ENCODE measurements at places on chromosomes 3 and 15. TPM values are rescaled to one million over a fixed set of nuclear protein-coding genes. Genes with fewer than 3 reads are reported as not detected.

GABRG3 gene
- not detected for total RNA-seq

C3orf20 gene
- 0.12 TPM for total RNA-seq

CADPS gene
- total RNA-seq: not detected

SNTN gene
- total RNA-seq: not detected

CAMK2N2 gene
- not detected for total RNA-seq

TGFBR2 gene
- total RNA-seq: 86.6 TPM

LMAN1L gene
- 0.67 TPM for total RNA-seq

HGD gene
- 0.67 TPM for total RNA-seq

CIB2 gene
- total RNA-seq: 0.71 TPM

SPTSSB gene
- not detected for total RNA-seq

WDR5B gene
- total RNA-seq: 5.8 TPM

UBE2Q2 gene
- 47.3 TPM for total RNA-seq

LRRC49 gene
- total RNA-seq: not detected

PAK6 gene
- total RNA-seq: 0.91 TPM

SIAH2 gene
- total RNA-seq: 32.9 TPM

SH3GL3 gene
- total RNA-seq: not detected

GPR149 gene
- total RNA-seq: not detected

NBEAL2 gene
- 193 TPM for total RNA-seq

KBTBD12 gene
- total RNA-seq: not detected

SLC6A20 gene
- total RNA-seq: not detected

BOC gene
- total RNA-seq: not detected

ISLR gene
- total RNA-seq: not detected

MYO5C gene
- 3.4 TPM for total RNA-seq

SCN5A gene
- total RNA-seq: 0.58 TPM

EFL1 gene
- total RNA-seq: 22.7 TPM

IL17RB gene
- total RNA-seq: 5.2 TPM

EPHB1 gene
- 0.87 TPM for total RNA-seq

BFSP2 gene
- not detected for total RNA-seq

PIGBOS1 gene
- total RNA-seq: 11.9 TPM

CD200R1 gene
- 6.7 TPM for total RNA-seq

CAPN3 gene
- total RNA-seq: 6.2 TPM

All from activated naive CD4-positive, alpha-beta T cell treated with anti-CD3 and anti-CD28 coated beads, Interleukin-2, amount 10 ng/mL, durations not matched to agents 5 hours and 36 hours (primary cell).